Epithelial cell of umbilical artery (primary cell): ENCODE measurements at places on chromosomes 3 and 15. TPM values are rescaled to one million over a fixed set of nuclear protein-coding genes. Genes with fewer than 3 reads are reported as not detected.

Gene IL5RA
- not detected in 2 replicates for total RNA-seq

Gene CLDN16
- total RNA-seq: under 0.01 TPM in 2 replicates

Gene C3orf18
- total RNA-seq: 2.9 and 4.7 TPM in 2 replicates

Gene FAM174B
- 0.30 and 0.97 TPM in 2 replicates for total RNA-seq

Gene COL7A1
- 0.76 and 1.9 TPM in 2 replicates for total RNA-seq

Gene CSPG4
- 0.32 and 1.2 TPM in 2 replicates for total RNA-seq

Gene CISH
- 0.15 and 0.32 TPM in 2 replicates for total RNA-seq
